Peyer's patch (tissue), 4 donors: ENCODE measurements at places on chromosomes 7 and 10.

GRCh38 chr7:140423501-140423900 lies 19.6 kb downstream of the RAB19 start:
- no peak for DNase-seq

DNA sequence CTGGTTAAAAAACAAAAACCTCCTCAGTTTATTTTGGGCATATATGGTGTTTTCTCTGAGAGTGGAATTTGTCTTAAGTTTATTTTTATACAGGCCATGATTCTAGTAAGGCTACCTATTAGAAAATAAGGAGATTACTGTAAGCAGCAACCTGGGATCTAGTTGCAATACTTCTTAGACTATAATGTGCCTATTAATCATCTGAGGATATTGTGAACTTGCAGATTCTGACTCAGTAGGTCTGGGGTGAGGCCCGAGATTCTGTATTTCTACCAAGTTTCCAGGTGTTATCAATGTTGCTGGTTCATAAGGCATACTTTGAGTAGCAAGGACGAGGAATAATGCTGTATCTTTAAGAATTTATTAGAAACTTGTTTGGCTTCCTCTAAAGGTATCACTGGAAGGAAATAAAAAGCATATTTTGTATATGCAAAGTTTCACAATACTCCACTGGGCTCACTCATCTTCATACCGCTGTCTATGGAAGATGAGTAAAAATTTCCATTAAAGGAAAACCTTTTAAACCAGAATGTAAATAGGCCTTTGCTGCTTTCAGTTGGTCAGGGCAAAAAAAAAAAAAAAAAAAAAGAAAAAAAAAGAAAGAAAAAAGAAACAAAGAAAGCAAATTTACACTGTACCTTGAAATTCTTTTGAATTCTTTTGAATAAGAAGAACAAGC lies 105.8 kb downstream of the BMPER start:
- DNase-seq = no peak

DNA sequence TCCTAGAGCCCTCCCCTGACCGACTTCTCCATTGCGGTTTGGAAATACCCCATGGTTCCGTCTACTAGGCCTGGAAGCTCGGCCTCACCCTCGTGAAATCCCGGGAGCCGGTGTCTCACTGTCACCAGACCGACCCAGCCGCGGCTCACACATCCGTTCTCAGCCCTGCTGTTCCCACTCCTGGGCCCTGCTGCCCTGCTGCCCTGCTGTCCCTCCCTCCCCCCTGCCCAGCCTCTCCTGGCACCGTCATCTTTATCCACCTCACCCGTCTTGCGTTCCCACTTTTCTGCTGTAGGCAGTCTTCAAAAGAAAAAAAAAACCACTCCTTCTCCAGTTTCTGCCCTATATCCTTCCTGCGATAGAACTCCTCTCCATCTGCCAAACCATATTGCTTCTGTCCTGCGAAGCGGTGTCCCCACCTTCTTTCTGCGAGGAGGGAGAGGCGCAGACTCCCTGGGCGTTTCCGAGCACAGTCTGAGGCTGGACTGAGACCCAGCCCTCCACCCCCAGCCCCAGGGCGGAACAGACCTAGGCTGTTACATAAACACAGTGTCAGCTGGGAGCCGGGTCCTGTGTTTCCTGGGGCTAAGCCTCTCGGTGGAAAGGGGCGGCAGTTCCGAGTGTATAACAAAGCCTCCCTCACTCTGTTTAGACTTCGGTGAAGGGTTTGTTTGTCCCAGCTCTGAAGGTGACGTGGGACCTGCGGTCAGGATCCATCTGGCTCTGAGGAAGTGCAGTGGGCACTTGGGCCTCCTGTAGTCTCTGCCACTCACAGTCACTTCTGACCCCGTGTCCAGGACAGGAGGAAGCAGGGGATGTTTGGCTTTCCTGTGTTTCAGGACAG lies 2.8 kb downstream of the AGAP3 start:
- no peak for DNase-seq

DNA sequence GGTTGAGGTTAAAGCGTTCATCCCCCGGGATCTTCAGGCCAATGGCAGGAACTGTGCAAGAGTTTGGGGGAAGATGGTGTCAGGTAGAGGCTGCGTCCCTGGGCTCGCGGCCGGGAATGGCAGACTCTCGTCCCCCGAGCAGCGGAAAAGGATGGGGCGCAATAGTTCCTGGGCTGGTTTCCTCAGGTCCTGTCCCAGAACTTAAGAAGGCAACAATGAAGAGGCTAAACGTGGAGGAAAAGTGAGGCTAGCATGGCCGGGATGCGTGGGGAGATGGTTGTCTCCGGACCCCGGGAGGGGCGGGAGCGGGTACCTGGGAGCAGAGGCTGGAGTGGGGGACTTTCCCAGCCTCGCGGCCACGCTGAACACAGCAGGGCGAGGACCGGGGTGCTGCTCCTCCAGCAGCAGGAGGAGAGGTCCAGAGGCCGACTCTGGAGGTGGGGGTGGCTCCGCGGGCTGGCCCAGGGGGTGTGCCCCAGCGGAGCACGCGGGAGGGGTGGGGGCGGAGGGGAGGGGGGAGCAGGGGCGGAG lies 882 bp downstream of the IRF5 start:
- peak; percentile 35 for DNase-seq

- DNase-seq = no peak
These were observed 40.6 kb downstream of the TMEM60 start for GRCh38 chr7:77757589-77757988.
